Activated naive CD4-positive, alpha-beta T cell (primary cell): ENCODE measurements at places on chromosomes 12 and 14.

DNA sequence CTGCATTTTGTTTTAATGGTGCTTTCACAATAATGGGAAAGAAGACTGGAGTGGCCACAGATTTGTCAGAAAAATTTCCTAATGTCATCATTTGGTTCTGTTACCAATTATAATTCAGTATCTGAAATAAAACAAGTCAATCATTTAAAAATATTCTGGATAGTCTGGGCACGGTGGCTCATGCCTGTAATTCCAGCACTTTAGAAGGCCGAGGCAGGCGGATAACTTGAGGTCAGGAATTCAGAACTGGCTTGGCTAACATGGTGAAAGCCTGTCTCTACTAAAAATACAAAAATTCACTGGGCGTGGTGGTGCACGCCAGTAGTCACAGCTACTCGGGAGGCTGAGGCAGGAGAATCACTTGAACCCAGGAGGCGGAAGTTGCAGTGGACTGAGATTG is 4.0 kb upstream of the LIMA1 start:
- no peak for DNase-seq

DNA sequence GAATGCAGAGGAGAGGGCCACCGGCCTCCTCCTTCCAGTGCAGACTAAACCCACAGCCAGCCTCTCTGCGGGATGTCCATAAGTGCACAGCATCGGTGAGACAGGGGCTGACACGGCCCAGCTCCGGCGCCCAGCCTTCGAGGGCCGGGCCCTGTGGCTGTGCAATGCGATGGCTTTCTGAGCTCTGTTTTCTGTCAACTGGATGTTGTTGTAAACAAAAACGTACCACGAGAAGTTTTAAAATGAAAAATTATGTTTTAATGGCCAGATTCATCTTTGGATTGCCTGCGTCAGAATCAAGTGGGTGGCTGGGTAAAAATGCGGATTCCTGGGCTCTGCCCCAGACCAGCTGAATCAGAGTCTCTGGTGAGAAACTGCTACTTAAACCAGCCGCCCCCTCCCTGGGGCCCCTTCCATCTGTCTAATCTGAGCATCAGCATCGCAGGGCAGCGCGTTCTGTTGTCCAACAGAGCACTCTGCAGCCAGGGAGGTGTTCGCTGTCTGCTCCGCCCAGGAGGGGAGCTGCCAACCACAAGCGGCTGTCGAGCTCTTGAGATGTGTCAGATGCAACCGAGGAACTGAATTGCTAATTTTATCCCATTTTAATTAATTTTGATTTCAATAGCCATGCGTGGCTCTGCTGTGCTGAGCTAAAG is 133.4 kb downstream of the RFLNA start:
- no peak for DNase-seq

GRCh38 chr12:59425798-59426197 is 170.0 kb upstream of the SLC16A7 start:
- DNase-seq: no peak

GRCh38 chr14:36941783-36942521 is 230.5 kb downstream of the SLC25A21 start:
- peak; percentile 16 for DNase-seq

DNA sequence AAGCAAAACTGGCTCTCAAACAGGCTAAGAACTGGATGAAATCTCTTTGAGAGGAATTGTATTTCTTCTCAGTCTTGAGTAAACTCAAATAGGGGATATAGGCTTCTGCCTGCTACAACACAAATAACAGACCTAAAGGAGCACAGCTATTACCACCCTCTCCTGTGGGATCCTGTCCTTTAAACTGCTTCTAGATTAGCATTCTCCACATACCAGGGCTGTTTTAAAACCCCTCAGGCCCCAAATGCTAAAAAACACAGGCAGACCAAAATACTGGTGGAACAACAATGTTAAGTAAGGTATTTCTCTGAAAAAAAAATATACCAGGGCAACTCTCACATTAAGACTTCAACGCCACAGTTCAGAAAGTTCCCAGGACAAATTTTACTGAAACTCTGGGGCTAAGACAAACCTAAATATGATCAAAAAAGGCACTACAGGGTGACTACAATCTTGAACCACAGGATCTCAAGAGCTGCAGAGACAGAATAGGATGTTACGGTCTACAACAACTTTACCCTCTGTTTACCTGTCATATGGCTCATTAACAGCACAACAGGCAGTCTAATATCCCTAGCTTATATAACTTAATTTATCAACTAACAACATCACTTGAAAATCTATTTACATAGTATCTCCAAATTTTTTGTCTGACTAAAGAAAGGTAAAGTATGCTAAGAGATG is 7.2 kb downstream of the CPNE8 start:
- no peak for DNase-seq

- no peak for DNase-seq
Observed at GRCh38 chr14:61326146-61326545, 4.8 kb downstream of the PRKCH start.

GRCh38 chr14:85978582-85979250 is 448.8 kb downstream of the FLRT2 start:
- no peak for DNase-seq

DNA sequence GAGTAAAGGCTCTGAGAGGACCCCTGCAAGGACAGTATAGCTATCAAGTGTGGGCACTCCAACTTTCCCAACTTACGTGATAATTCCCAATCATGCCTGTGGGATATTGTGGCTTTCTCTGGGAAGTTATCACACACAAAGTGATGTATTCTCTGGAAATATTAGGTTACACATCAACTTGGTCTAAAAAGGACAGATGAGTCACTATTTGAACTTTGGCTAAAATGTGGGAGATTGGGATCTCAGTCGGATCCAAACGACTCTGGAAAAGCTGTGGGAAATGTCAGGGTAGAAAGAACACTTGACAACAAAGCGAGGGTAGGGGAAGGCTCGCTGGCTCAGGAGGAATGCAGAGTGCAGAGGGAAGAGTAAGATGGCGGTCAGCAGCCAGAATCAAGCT is 1048.9 kb downstream of the BCL11B start:
- DNase-seq: no peak

DNA sequence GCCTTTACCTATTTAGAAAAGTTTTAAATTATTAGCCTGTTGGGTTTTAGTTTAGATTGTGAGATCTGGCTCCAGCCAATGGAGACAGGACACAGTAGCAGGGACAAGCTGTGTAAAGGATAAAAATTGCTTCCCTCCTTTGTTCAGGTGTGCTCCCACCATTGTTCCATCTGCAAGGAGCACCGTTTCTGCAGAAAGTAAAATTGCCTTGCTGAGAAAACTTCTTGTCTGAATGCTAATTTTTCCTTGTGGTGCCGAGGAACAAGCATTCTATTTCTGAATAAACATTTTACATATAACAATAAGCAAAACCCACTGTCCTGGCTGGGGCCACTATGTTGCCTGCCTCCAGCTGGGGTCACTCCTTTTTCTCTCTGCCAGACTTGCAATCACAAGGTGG is 72.7 kb upstream of the ZFP36L1 start:
- DNase-seq: no peak

DNA sequence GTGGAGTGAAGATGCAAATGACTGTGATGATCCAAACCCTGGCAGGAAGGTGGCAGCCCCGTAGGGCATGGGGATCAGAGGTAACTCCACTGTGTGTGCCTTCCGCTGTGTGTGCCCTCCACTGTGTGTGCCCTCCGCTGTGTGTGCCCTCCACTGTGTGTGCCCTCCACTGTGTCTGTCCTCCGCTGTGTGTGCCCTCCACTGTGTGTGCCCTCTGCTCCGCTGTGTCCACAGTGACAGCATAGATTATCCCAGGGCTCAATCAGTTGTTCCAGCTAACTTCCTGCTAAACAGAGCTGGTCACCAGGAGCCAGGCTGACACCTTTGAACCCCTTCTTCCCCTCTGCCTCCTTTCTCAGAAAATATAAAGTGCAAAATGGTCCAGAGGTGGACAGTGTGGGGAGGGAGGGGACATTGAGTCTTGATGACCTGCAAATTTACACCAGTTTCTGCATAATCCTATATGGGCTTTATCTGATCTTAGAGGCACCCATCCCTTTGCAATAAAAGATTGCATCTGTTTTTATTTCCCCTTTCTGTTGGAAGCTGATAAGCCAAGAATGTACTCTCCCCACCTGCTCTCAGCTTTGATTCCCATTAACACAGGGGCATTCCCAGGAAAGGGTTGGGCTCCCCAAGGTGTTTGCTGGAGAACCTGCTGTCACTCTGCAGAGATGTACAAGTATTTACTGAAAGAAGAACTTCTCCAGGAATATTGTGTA is 21.6 kb upstream of the HNF1A start:
- DNase-seq: no peak

DNA sequence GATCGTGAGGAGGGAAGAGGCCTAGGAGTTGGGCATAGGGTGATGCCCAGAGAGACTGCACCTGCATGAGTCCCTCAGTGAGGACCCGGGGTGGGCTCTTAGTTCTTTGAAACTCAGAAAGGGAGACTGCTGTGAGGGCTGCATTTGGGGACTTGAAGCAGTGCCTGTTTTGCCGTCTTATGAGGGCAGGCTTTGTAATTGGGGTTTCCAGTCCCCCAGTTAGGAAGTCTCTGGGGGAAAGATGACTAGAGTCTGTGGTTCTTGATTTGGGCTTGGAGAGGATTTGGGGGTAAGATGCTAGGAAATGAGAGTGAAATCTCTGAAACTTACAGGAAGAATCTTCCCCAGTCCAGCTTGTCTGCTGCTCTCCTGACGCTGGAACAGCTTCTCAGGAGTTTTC is 99.6 kb downstream of the ARF6 start:
- DNase-seq: no peak

DNA sequence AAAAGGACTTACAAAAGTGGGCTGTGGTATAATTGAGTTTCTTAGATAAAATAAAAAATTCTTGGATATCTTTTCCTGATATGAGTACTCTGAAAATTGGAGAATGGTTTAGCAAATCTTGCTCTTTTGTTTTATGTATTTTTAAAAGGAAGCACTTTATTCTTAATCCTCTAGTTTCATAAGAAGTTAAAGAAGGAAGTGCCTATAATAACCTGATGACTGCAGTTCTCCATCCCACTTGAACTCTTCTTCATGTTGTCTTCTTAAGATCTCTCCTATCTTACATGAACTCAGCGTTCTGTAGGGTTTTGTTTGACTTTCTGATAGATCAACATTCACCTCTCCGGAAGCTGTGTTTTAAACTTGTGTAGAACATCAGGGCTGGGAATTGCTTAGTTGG is 271.0 kb downstream of the ERC1 start:
- DNase-seq: no peak

GRCh38 chr12:81759190-81760051 is at the start of gene PPFIA2:
PPFIA2 (minus strand) TSS chr12:81759350.
- no peak for DNase-seq

GRCh38 chr12:95548056-95548538 is 3.2 kb downstream of the USP44 start:
- peak; percentile 26 for DNase-seq

DNA sequence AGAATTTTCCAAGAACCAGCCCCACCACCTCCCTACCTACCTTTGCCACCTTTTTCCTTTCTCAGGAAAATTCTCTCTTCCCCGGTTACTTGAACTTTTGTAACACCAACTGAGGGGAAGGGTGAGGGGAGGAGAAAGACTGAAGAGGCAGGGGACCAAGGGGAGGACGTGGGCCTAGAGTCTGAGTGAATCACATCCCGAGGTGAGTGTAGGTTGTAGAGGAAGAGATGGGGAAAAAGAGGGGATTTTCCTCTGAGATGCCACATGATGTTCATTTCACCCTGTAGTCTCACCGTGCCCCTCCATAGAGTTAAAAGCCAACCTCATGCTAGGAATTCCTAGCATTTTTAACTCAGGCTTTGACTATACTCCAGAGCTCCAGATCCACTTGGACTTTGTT is 311.8 kb downstream of the RPAP3 start:
- no peak for DNase-seq

- DNase-seq: no peak
Observed at GRCh38 chr12:67088401-67089118, 180.6 kb upstream of the CAND1 start.

- no peak for DNase-seq
Observed at GRCh38 chr12:94686834-94687628, 36.7 kb upstream of the TMCC3 start.

GRCh38 chr12:29563071-29563470 is 65.6 kb upstream of the OVCH1 start:
- no peak for DNase-seq

GRCh38 chr12:55516391-55516790 is 24.2 kb downstream of the OR6C68 start:
- no peak for DNase-seq

DNA sequence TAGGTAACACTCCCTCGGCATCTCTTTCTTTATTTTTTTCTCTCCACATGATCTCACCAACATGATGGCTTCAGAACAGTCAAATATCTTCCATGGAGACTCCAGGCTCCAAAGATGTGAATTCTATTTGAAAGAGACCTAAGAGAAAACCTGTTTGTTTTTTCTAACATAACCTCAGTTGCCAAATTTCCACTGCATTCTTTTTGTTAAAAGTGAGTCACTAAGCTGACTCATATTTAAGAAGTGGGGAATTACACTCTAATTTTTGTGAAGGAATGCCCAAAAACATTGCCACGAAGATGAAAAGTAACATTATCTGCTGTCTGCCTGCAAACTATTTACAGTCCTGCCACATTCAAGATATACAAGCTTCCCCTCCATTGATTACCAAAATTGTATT is 1337.6 kb downstream of the LRFN5 start:
- DNase-seq: no peak

DNA sequence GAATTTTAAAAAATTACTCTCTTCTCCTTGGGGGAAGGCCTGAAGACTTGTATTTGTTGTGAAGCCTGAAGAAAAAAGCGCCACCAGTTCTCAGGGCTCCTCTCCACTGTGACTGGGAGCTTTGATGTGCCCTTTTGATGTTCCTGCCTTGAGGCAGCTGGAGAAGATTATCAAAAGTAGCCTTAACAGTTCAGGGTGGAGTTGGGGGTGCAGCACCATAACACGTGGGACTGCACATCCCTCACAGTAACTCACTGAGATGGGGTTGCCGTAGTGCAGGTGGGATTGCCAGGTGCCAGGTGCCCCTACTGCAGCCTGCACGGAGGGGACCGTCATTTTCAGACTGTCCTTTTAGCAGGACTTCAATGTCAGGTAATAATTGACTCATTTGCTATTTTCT is 474.1 kb downstream of the ETNK1 start:
- no peak for DNase-seq

DNA sequence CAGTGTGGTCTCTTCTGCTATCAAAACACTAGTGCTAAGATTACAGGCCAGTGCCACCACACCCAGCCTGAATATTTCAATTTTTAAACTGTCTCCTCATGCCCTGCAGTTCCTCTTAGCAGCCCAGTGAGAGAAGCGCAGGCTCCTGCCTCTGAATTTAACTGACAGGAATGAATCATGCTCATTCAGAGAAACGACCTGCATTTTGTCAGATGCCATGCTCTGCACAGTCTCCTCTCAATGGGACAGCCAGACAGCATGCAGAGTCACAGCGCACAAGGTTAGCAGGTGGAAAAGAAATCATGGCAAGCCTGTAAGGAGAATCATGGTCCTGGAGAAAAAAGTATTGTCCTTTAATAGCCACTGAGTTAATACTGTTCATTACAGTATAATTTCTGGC is 691.0 kb upstream of the SEL1L start:
- DNase-seq: no peak

GRCh38 chr12:114406316-114406983 is 506 bp upstream of the TBX5 start:
- no peak for DNase-seq
